ENCODE measurements at places on chromosomes 5 and 9. TPM values are rescaled to one million over a fixed set of nuclear protein-coding genes. Genes with fewer than 3 reads are reported as not detected.

The SEMA6A gene
- total RNA-seq = not detected

The PAEP gene
- total RNA-seq = not detected

The DPYSL3 gene
- total RNA-seq = 0.38 TPM

The NUTM2F gene
- not detected for total RNA-seq

The CFAP90 gene
- not detected for total RNA-seq

The MARCOL gene
- total RNA-seq = not detected

The FST gene
- total RNA-seq = 0.16 TPM

The LCN9 gene
- not detected for total RNA-seq

The RAB3C gene
- not detected for total RNA-seq

The CARD9 gene
- total RNA-seq = 6.8 TPM

The SLU7 gene
- 38.4 TPM for total RNA-seq

The CER1 gene
- total RNA-seq = not detected

The ABCA1 gene
- 0.38 TPM for total RNA-seq

The PSAT1 gene
- 182 TPM for total RNA-seq

- no peak for DNase-seq
These were observed 36.1 kb upstream of the RUSC2 start for GRCh38 chr9:35453786-35454185.

DNA sequence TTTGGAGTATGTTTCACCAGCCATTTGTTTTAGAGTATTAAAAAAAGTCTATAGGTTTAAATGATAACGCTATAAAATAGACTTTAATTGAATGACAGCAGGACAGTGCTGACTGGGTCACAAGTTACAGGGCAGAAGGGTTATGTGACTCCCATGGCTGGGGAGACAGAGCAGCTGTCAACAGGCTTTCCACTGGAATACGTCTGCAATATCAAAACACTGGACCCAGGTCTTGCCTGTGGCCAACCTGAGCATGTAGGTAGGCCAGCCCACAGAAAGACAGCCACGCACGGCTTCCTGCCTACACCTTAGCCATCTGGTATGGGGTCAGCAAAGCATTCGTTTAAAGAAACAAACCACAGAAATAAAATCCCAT is 80.7 kb downstream of the OTULIN start:
- DNase-seq = no peak

GRCh38 chr9:81717061-81717746 is 27.9 kb upstream of the TLE1 start:
- no peak for DNase-seq

DNA sequence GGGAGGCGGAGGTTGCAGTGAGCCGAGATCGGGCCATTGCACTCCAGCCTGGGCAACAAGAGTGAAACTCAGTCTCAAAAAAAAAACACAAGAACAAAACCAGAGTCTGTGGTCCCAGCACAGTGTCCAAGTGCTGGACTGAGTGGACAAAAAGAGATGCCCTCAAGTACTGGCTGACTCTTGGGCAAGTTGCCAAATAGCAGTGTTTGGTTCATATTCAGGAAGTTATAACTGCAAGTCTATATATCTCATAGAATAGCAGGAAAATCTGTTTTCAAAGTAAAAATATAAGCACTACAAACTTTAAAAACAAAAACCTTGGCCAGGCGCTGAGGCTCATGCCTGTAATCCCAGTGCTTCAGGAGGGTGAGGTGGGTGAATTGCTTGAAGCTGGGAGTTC is 7.3 kb downstream of the HABP4 start:
- DNase-seq = no peak

- DNase-seq = no peak
These were observed 12.0 kb downstream of the UGT3A2 start for GRCh38 chr5:36054647-36055046.

GRCh38 chr9:134433101-134433500 is 106.8 kb downstream of the RXRA start:
- no peak for DNase-seq

- DNase-seq = no peak
These were observed 292.7 kb upstream of the NREP start for GRCh38 chr5:112049738-112050137.

DNA sequence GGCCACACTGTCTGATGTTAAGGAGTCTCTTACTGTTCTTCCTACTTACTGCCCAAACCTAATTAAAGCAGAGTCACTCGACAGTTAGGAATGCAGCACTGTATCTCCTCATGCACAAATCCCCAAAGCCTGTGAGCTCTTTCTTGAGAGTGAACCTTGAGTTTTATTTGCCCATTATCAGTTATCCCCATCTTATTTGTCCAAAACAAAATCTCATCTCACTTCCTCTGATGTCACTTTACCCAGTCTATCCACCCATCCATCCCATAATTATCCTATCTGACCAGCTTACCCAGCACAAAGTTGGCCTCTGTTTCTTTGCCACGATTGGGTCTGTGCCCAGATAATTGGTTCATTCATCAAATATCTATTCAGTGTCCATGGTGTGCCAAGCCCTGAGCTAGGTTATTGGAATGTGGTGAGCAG is 250.8 kb downstream of the SLIT3 start:
- DNase-seq = no peak

DNA sequence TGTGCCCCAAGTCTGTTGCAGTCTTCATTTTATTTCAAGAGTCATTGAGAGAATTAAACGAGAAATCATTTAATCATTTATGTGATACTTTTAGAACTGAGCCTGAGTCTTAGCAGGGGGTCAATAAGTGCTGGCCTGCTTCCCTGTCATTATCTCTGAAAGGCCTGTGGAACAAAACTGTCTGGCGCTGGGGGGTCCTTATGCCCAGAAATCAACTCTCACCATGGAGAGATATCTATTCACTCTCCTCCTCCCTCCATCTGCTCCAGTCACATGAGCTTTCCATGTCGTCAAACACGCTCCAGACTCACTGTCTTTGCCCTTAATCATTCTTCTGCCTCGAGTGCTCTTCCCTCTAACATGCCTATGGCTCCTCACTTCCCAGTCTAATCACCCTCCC is 136.8 kb downstream of the ESM1 start:
- DNase-seq = no peak

DNA sequence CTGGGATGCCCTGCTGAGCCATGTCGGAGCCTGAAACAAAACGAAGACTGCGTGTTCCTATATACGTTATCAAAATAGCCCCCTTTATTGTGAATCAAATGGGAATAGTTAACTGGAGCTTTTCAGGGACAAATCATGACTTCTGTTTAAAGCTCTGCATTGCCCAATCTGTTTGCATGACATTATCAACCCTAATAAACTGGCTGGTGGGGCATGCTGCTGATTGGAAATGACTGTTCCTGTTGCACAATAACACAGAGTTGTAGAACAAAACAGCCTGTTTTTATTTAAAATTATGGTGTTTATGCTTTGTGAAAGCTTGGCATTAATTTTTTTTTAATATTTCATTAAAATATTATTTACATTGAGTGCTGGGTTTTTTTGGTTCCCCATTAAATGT is 215.5 kb downstream of the TMEM167A start:
- DNase-seq = no peak

DNA sequence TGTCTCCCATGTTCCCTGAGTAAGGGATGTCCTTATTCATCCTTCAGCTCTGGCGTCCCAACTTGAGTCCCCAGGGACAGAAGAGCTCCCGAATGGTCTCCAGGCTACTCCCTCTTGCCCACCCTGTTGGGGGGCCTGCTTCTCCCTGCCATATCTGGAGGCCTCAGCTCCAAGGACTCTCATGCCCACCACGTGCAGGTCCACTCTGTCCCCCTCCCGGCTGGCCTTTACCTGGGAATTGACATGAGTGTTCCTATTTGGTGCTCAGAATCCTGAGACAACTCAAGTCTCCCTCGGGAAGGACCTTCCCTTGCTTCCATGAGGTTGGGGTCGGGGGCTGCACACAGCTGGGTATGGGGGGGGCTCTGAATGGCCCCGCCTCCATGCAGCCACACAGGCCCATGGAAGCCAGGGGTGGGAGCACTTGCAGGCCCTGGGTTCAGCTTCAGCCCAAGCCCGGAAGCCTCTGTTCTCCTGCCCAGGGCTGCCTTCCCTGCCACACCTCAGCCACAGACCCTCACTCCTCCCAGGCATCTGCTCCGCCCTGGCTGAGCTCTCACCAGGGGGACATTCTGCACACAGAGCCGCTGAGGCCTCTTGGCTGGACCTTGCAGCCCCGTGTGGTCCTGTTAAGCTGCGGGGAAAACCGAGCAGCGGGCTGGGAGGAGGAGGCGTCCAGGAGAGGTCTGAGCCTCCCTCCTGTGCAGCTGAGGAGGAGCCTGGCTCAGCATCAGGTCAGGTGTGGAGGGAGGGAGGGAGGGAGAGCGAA is 121.9 kb downstream of the PHF2 start:
- no peak for DNase-seq

GRCh38 chr5:84622461-84622860 is 237.8 kb upstream of the EDIL3 start:
- no peak for DNase-seq

DNA sequence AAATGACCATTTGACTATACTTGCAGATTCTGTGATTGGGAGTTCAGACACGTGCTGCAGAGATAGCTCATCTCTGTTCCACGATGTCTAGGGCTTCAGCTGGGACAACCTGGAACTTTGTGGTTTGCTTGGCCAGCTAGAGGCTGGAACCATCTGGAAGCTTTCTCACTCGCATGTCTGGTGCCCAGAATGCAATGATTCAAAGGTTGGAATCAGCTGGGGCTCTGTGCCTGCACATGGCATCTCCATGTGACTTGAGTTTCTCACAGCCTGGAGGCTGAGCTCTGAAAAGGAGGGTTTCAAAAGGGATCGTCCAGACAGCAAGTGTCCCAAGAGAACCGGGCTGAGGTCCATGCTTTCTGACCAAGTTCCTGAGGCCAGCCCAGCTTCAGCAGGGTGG is 465.2 kb downstream of the GADD45G start:
- DNase-seq = no peak

DNA sequence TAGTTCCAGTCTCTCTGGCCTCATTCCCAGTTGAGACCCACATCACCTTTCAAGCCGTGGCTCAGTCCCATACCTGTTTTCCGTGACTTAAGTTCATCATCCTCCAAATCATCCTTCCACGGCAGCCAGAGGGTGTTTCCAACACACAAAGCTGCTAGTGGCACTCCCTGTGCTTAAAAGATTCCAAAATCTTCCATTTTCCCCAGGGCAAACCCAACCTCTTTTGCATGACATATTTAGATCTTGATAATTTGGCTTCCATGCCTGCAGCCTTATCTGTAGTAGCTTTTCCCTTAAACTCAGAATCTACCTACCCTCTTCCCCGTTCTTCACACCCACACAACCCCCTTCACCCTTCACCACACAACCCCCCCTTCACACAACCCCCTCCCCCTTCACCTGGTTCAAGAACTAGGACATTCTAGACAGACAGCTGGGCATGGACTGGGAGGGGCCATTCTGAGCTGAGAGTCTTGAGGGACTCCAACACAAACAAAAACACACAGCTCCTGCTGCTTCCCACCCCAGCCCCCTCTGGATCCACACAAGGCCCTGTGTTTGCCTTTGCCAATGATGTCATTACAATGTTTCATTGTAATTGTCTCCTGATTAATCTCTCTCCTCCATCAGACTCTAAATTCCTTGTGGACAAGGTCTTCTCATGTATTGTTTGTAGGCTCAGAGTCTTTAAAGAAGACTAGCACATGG is 268.2 kb downstream of the SH3GL2 start:
- no peak for DNase-seq

GRCh38 chr5:133846478-133847226 is 121.8 kb downstream of the C5orf15 start:
- DNase-seq = no peak

GRCh38 chr9:30970812-30971211 is 1413.6 kb upstream of the ACO1 start:
- no peak for DNase-seq

GRCh38 chr5:169591636-169592035 is 8.1 kb downstream of the SPDL1 start:
- no peak for DNase-seq

DNA sequence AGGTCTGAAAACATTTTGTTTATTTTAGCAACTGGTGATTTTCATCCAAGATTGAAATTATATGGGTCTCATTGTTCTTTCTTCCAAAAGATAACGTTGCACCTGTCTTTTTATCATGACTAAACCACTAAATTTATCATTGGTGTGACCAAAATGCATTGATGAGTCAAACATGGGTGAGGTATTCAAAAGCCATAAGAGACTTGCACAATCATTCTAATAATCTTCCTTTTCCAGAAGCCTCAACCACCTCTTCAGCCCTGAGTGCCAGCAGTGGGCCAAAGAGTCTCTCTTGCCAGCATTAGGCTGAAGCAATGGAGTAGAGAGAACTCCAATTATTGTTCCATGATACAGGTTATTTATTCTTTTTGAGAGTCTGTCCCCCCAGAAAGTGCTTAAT is 198.9 kb downstream of the LURAP1L start:
- DNase-seq = no peak

- DNase-seq = no peak
These were observed 59.6 kb upstream of the IL17B start for GRCh38 chr5:149438711-149439132.
